HEK293T (cell line): ENCODE measurements at places on chromosomes 7 and 10.

GRCh38 chr7:150740053-150740452 is 2.8 kb downstream of the GIMAP5 start:
- DNase-seq, result no peak

DNA sequence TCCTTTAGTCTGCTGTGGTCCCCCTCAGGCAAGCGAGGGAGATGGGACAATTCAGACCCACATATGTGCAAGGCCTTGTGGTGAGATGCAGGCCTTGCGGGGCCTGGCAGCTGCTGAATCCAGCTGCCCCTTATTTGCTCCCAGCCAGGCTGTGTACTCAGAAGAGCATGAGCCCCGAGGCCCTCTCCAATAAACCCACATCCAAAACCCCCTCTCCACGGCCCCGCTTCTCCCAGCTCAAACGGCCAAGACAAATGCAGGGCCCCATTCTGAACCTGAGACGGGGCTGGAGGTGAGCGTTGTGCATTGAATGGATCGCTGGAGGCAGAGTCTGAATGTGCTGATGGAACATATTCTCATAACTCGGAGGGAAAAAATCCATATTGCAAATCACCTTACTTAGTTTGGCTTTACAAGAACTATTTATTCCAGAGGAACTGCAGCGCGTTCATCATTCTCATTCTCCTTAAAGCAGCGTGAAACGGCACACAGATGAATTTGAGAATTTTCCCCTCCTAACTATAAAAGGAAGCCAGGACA is 169.2 kb upstream of the LYZL2 start:
- DNase-seq, result no peak

- no peak for DNase-seq
These were observed 53.7 kb downstream of the SLC16A12 start for GRCh38 chr10:89481662-89482061.

DNA sequence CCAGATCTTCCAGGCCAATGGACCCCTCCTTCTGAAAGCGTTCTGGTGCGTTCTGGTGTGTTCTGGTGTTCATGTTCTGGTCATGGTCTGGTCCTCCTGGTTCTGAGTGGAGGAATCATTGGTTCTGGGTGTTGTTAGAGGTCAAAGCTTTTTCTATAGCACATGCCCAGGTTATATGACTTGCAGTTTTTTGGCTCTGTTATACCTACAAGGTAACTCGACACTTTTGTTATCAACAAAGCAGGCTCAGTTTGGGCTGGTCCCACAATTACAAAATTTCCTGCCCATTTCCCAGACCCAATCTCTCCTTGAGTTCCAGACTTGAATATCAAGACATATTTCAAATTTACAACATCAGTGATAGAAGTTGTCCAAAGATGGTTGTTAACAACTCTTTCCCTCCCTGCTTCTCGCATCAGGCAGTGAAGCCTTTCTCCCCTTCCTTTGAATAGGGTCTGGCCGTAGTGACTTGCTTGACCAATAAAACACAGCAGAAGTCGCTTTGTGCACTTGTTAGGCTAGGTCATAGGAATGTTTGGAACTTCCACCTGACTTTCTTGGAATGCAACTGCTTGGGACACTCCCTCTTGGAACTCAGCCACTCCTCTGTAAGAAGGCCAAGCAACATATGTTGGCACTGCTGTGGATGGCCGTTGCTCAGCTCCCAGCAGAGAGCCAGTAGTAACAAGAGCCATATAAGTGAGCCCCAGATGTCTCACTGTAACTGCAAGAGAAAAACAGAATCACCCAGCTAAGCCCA is 83.1 kb upstream of the STEAP1B start:
- DNase-seq, result no peak

- DNase-seq, result no peak
These were observed 113.2 kb downstream of the MICALL2 start for GRCh38 chr7:1345796-1346755.

DNA sequence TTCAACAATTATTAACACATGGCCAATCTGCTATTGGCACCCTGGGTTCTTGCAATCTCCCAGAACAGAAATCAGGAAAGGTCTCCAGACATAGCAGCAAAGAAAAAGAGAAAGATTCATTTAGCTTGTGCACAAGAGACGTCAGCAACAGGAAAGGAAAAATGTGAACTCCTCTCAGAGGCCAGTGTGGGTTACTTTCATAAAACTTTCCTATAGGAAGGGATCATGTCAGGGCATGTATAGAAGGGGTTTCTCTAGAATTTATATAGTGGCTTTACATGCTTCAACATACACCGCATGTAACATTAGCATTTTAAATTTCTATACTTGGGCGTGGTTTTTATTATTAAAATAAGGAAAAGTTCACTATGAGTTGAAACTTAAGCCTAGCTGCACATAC is 725.1 kb downstream of the SORCS1 start:
- DNase-seq, result no peak

DNA sequence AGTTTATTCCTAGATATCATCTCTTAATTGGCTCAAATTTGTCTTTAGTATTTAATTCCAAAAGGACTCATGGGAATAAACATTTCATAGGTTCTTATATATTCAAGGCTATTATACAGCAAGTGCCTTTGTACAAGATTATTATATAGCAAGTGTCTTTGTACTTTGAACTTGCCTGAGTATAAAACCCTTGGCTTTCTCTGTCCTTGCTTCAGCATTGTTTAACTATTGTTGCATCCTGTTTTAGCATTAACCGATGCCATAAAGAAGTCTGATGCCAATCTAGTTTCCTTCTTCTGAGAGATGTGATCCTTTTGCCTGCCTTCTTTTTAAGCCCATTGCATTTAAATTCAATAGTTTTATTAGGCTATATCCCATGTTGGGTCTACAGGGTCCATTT is 270.0 kb downstream of the NEBL start:
- no peak for DNase-seq

GRCh38 chr10:124562425-124563060 is 100.9 kb downstream of the LHPP start:
- no peak for DNase-seq

DNA sequence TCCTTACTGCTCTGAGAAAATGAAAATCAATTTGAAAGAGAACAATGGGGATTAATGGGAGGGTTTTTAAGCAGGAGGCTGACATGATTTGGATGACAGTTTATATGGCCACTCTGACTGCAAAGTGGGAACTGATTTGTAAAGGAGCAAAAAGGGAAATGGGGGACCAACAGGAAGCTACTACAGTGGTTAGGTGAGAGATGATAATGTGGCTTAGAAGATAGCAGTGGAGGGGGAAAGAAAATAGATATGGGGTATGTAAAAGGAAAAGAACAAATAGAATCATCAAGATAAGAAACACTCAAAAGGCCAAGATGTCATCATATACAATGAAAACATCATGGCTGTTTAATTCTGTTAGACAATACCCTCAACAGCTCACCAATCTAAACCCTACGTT is 177.5 kb downstream of the ANK3 start:
- DNase-seq, result no peak

DNA sequence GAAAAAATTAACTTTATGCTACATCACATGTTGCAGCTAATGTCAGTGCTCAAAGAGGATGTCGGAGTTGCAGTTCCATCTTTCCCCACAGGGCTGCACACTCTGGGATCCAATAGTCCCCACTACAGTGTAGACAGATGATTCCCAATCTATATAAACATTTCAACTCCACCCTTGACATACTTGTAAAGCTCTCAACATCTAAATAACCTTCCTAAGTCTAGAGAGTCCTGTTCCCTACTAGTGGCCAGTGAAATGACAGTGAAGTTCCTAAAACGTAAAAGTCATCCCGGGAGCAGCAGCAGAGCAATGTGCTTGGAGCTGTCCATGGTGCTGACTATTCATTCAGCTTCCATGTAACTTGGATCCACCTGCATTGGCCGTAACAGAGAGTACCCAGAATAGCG is 145.1 kb downstream of the GRM8 start:
- peak; percentile 55 for DNase-seq

DNA sequence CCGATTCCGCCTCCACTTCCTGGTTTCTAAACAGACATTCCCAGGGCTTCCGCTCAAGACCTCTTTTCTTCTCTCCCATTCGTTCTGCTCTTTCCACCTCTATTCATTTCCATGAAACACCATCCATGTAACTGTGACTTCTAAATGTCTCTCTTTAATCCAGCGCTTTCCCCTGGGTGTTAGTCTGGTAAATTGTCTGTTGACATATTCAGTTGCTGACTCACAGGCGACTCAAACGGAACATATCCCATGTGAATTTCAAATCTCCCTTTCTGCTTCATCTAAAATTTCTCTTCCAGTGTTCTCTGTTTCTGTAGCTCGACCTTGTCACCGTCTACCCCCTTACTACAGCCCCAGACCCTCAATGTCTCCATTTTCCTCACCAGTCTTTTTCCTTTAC is 119.1 kb downstream of the PFKFB3 start:
- no peak for DNase-seq
